ENCODE measurements at places on chromosomes 7 and 10.

- no peak for DNase-seq
Measured at GRCh38 chr7:74262639-74263398, 8.6 kb upstream of the RFC2 start.

DNA sequence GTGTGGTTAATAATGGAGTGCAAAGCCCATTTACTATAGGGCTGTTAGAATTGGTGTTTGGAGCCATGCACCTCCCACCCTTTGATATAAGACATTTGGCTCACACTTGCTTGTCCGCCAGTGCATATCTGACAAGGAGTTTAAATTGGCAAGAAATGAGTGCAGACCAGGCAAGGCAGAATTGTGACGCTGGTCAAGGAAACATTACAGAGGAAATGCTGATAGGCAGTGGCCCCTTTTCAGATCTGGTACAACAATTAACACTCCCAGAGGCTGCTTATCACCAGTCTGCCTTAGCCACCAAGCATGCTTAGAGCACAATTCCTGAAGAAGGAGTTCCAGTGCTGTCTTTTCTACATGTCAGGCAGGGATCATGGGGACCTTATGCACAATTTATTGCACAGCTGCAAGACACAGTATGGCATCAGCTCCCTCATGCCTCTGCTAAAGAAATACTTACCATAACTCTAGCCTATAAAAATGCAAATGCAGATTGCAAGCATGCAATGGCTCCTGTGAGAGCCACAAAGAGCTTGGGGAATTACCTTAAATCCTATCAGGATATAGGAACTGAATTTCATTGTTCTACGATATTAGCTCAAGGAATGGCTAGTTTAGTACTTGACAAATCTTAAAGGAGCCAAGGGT is 35.2 kb downstream of the OR13A1 start:
- DNase-seq: no peak

GRCh38 chr7:44105832-44106231 is 1.7 kb downstream of the AEBP1 start:
- no peak for DNase-seq

DNA sequence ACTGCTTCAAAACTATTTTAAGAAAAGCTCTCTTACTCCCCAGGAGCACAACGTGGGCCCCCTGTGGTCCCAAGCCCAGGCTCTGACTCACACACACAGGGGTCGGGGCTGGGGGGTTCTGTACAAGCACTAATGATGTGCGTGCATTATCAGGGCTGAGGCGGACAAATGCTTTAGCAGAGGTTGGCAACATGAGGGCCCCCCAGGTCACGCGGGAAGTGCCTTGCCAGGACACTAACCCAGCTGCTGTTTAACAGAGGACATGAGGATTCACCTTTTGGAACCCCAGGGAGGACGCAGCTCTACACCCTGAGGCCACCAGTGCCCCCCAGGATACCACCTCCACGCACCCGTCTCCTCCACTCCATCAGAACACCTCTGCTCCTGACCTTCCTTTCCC is 342.8 kb downstream of the DNAJB6 start:
- DNase-seq: no peak

DNA sequence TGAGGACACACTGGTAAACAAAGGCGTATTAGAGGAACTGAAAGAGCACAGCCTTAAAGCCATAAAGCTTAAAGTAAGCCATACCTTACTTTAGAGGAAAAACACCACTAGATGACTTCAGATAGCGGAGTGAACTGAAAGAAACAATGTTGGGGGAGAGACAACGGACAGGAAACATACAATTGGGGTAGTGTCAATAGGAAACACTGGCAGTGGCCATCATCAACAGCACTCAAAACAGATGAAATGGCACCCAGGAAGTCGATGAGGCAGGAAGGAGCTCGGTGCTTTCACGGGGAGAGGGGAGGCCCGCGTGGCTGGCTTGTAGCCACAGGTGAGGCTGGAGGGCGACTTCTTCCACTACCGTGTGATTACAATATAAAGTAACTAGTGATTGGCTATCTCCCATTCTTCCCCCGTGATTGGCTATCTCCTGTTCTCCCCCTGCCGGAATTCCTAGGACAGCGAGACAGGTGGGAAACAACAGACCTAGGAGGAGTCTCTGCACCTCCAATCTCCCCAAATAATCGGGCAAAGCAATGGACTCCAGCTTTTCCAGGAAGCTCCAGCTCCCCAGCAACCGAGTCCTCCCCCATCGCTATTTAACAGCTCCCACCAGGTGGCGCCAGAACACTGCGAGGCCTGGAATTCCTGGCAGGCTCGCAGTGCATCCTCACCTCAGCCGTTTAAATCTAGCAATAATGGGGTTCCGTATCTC is 2.4 kb upstream of the TAS2R38 start:
- DNase-seq: peak; percentile 76

GRCh38 chr7:50863053-50863452 is 80.4 kb upstream of the GRB10 start:
- no peak for DNase-seq

- DNase-seq: no peak
Measured at GRCh38 chr7:40584667-40585433, 450.0 kb downstream of the SUGCT start.

DNA sequence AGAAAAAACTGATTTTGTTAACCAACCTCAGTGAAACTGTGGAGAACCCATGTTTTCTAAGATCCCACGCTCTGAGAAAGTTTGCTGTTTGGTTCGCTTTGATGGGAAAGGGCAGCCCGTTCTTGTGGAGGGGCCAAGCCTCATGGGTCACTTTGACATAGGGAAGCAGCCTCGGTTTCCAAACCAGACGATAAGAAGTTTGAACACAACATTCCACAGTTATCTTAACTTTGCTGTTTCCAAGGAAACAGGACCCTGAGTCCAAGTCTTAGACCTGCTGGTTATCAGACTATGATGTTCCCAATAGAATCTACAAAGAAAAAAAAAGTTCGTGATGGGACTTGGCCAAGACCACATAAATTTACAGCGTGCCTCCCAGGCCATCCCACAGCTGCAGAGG is 182.3 kb downstream of the NRP1 start:
- no peak for DNase-seq

Measured in activated CD4-positive, alpha-beta T cell treated with anti-CD3 and anti-CD28 coated beads, Interleukin-2, Interleukin-6, amounts not matched to agents 100 ng/mL and 50 ng/mL, durations not matched to agents 16 hours and 8 hours (primary cell).